ENCODE measurements at places on chromosomes 12 and 14.
A peak's percentile ranks its signal among the peaks of the same experiment; 100 is the strongest.

- no peak for DNase-seq
Measured at GRCh38 chr12:128830505-128830893, 6.7 kb upstream of the SLC15A4 start.

- DNase-seq, result no peak
Measured at GRCh38 chr12:8475508-8476203, 19.9 kb downstream of the CLEC6A start.

DNA sequence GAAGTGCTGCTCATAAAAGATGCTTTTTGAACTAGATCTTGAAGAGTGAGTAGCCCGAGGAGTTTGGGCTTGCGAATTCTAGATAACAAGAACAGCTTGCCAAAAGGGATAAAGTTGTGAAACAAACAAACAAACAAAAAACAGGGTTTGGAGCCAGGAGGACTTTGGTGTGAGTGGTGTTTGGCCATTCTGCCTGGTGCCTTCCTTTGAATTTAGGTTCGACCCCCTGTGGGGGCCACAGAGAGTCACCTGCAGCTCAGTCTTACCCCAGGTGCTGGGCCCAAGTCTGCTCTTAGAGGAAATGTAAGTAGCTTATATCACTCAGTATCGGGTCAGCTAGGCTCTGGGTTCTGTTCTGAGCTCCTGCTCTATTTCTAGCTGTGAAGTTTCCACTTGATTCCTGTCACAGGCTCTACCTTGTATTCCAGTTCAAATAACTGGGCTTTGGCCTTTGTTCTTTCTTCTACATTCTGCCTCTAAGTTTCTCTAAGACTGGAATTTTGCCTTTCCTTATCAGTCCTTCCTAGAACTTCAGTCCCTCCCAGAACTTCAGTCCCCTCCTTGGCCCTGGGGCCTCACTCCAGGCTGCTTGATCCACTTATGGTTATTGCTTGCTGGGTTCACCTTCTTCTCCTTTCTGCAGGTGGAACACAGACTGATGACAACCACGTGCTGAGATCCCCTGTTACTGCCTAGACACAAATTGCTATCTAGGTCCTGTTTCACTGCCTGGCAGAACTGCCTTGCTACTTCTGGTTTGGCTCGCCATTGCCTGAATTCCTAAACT, 20.5 kb upstream of the DUSP6 start:
- no peak for DNase-seq

- no peak for DNase-seq
Measured at GRCh38 chr14:100322138-100322957, 791 bp upstream of the SLC25A47 start.

DNA sequence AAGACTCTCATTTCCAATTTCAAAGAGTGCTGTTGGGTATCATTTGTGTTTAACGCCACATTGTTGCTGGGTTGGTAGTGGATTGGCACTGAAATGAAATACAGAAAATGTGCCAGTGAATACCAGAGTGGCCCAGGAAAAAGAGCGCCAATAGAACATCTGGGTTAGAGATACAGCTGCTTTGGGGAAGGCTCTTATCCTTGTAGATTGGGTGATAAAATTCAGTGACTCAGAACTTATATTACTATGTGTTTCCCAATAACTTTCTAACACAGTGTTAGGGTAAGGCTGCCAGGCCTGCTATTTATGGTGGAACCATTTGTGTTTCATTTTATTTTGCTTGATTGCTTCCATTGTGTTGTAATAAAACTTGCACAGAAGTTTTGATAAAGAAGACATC, 168.2 kb upstream of the SSTR1 start:
- DNase-seq, result no peak

DNA sequence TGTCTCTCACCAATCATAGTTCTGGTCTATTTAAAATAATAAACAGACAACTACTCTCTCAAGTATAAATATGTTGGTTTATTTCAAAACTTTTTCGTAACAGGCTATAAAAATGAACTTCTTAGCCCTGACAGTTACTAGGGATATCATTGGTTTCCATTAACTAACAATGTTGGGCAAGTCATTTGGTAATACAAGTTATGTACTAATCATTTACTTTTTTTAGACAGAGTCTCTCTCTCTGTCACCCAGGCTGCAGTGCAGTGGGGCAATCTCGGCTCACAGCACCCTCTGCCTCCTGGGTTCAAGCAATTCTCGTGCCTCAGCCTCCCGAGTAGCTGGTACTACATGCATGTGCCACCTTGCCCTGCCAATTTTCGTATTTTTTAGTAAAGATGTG, 14.6 kb upstream of the KANSL2 start:
- no peak for DNase-seq

GRCh38 chr14:103298620-103299019, 35.4 kb upstream of the EIF5 start:
- no peak for DNase-seq

- no peak for DNase-seq
Measured at GRCh38 chr14:33792009-33792719, 158.7 kb downstream of the EGLN3 start.

- DNase-seq, result no peak
Measured at GRCh38 chr12:63870838-63871237, 26.3 kb downstream of the SRGAP1 start.

DNA sequence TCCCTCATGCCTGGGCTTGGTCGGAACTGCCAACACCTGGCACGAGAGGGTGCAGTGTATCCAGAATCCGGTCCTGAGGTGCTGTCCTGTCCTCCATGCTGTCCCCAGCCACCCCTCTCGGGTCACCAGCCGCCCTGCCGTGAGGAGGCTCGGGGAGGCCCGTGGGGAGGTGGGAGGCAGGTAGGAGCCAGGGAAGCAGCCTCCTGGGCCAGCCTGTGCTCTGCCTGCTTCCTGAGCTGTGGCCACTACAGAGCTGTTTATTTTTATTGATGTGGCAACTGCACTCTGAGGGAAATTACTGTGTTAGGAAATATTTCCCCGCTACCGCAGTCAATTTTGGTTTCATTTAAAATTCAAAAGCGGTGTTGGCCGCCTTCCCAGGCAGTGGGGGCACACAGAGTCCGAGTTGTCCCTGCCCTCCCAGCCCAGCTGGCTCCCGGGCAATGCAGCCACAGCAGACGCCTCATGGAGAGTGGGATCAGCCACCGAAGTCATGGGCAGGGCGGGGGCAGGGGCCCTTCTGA, 18.3 kb downstream of the NOC4L start:
- DNase-seq, result no peak

DNA sequence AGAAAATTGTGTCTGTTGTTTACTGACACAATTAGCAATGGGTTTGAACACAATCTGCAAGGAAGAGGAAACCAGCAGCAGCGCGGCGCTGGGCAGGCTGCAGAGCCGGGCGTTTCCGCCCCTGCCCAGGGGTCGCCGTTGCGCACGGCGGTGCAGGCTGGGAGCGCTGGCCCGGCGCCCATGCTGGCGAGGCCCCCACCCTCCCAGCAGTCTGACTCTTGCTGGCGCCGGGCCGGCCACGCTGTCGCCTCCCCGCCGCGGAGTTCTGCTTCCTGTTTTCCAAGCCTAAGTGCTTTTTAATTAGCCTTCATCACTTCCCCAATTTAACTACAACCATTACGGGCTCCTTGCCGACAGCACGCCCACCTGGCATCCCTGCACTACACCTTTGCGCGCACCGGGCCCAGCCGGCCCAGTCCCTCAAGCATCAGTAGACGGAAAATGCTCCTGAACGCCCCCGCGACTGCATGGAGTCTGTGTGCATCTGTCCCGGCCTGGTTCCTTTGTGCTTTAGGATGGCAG, 212.1 kb downstream of the GXYLT1 start:
- no peak for DNase-seq

GRCh38 chr14:22533739-22534359, 55.2 kb downstream of the DAD1 start:
- no peak for DNase-seq

DNA sequence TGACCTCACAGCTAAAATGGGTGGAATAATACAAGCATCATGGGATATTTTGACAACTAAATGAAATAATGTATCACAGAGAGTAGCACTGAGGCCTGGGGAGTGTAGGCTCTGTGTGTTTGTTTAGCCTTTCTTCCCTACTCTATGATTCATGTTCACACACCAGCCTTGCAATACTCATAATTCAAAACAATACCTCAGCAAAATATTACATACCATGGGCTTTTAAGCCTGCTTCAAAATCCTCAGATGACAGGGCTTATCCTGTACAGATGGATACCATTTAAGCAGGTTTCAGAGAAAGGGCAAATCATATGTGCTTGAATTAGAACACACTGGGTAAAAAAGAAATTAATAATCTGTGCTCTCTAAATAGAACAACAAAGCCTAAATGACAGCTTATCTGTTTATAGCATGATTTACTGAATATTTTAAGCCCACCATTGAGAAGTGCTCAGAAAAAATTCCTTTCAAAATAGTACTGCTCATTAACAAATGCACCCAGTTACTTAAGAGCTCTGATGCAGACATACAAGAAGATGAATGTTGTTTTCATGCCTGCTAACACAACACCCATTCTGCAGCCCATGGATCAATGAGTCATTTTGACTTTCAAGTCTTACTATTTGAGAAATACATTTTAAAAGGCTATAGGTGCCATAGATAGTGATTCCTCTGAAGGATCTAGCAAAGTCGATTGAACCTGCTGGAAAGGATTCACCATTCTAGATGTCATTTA, 84.9 kb upstream of the ADAMTS20 start:
- no peak for DNase-seq

GRCh38 chr12:76560086-76560491, 518 bp upstream of the OSBPL8 start:
- peak; percentile 3 for DNase-seq

GRCh38 chr14:44505588-44505987, 1.5 kb downstream of the FSCB start:
- no peak for DNase-seq

DNA sequence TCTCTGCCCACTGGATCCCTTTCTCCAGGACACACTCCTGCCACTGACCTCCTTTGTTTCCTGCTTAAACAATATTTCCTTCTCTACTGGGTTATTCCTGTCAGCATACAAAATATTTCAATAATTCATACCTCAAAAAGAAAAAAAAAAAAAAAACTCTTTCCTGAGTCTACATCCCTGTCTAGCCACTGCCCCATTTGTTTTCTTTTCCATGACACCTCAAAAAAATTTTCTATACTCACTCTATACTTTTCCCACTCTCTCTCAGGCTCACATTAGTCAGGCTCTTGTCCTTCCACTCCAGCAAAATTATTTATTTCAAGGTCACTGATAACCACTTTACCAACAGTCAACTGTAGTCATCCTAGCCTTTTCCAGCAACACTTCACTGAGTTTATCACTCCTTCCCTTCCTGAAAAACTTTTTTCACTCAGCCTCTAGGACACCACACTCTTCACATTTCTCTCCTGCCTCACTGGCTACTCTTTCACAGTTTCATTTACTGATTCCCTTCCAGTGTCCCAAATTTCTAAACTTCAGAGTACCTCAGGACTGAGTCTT, 29.4 kb upstream of the GXYLT1 start:
- DNase-seq, result no peak

- no peak for DNase-seq
Measured at GRCh38 chr14:94936401-94936892, 166.5 kb upstream of the GSC start.

GRCh38 chr12:94426049-94426448, 33.6 kb downstream of the CEP83 start:
- no peak for DNase-seq

- no peak for DNase-seq
Measured at GRCh38 chr12:78087363-78087675, 256.6 kb downstream of the NAV3 start.

- no peak for DNase-seq
Measured at GRCh38 chr12:50232771-50233209, 50.5 kb downstream of the LIMA1 start.

DNA sequence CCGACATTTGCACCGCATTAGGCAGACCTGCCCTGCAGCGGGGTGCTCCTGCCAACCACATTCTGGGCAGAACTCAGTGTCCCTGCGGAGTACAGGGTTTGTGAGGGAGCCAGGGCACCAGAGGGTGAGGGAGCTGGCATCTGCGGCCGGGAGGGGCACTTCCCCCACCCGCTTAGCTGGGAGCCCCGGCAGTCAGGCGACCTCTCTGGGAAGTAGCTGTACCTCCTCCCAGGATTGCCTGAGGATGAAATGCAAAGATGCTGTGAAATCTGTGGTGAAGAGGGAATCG, 58.6 kb downstream of the ANKRD9 start:
- DNase-seq, result no peak

GRCh38 chr12:128947209-128947608, 93.9 kb downstream of the GLT1D1 start:
- no peak for DNase-seq

DNA sequence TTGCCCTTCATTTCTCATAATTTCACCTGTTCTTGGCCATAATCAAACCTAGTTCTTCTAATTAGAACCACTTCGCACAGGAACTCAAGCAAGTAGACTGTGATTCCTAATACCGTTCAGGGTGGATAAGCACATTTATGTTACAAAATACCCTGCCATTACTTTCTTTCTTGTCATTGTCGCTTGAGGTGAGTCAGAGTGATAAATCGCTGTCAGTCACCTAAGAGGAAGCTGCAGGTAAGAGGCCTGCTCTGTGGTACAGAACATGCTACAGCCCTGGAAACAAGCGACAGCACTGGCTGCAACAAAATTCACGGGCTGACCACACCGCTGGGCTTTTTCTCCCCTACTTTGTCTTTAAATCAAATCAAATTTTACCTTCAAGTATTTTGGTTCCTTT, 218.2 kb downstream of the ANO6 start:
- DNase-seq, result no peak

DNA sequence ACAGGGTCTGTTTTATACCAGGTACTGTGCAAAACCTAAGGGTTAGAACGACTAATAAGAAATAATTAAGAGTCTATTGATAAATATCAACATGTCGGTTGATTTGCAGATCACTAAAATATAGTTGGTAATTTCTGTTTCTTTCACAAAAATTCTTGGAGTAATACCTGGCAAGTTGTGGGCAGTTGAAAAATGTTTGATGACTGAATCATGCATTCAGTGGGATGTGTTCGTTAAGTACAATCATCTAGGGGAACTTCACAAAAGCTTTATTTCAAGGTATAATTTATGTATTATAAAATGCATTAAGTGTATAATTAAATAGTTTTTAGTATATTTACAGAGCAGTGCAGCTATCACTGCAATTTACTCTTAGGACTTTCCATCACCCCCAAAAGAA, 120.0 kb downstream of the KCNA5 start:
- DNase-seq, result no peak

- no peak for DNase-seq
Measured at GRCh38 chr14:68896132-68896531, 83.0 kb downstream of the ACTN1 start.

DNA sequence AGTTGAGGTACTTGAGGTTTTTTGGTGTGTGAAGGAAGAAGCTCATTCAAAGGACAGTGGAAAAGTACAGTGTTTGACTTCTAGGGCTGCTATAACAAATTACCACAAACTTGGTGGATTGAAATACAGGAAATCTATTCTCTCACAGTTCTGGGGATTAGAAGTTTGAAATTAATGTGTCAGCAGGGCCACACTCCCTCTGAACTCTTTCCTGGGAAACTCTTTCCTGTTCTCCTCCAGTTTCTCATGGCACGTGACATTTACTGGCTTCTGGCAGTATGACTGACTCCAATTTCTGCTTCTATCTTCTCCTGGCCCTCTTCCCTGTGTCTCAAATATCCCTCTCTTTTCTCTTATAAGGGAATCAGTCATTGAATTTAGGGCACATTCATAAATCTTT, 160.2 kb downstream of the CCDC91 start:
- no peak for DNase-seq
